Left ventricle myocardium inferior (tissue), 1 donor: ENCODE measurements at places on chromosomes 7 and 10.

DNA sequence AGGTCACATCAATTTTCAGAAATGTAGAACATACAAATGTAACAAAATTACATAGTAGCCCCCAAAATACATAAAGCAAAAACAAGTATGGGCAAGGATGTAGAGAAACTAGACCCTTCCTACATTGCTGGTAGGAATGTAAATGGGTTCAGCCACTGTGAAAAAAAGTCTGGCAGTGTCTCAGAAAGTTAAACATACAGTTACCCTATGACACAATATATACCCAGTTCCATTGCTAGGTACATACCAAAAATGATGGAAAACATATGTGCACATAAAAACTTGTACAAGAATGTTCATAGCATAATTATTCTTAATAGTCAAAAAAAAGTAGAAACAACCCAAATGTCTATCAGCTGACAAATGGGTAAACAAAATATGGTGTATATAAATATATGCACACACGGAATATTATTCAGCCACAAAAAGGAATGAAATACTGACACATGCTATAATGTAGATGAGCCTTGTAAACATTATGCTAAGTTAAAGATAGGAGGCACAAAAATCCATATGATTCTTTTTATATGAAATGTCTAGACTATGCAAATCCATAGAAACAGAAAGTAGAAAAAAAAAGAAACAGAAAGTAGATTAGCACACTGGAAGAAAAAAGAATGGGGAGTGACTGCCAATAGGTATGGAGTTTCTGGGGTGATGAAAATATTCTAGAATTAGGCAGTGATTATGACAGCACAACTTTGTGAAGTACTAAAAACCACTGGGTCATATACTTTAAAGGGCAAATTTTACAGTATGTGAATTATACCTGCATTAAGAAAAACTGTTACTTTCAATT, 13.5 kb downstream of the HERPUD2 start:
- no peak for DNase-seq

- no peak for DNase-seq
Observed at GRCh38 chr10:129871966-129872365, 92.1 kb downstream of the EBF3 start.

DNA sequence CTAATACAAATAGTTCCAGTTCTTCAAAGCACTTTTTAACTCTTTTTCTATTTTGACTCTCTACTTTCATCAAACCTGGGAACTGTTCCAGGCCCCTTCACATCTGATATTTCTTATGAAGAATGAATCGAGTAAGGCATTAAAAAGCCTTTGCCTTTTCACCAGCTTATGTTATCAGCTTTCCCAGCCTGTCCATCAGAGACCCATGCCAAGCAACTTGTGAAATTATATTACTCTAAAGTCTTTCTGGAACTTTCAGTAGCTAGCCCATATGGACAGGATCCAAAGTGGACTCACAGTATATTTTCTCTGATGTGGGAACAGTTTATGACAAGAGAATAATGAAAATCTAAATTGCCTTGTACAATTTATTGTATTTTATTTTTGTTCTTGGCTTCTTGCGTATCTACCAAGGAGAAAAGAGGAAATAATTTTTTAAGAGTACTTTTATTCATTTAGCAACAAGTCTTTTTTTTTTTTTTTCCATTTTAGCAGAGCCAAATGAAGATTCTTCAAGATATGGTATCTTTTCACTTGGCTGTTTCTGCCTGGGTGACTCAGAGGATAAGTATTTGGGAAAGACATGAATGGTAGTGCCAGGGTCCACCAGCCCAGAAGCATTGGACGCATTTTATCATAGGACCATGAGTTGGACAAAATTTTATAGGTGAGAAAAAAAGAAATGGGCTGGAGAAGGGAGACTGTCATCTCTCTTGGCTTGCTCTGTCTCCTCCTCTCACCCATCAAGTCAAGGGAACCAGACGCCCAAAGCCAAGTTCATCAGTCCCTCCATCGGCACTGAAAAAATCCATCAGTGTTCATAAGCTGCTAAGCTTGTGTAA, 195.8 kb upstream of the NEBL start:
- DNase-seq: no peak

GRCh38 chr10:114094795-114095194, 51.1 kb downstream of the ADRB1 start:
- no peak for DNase-seq

- DNase-seq: no peak
Observed at GRCh38 chr7:13288516-13288915, 601.1 kb downstream of the ARL4A start.

DNA sequence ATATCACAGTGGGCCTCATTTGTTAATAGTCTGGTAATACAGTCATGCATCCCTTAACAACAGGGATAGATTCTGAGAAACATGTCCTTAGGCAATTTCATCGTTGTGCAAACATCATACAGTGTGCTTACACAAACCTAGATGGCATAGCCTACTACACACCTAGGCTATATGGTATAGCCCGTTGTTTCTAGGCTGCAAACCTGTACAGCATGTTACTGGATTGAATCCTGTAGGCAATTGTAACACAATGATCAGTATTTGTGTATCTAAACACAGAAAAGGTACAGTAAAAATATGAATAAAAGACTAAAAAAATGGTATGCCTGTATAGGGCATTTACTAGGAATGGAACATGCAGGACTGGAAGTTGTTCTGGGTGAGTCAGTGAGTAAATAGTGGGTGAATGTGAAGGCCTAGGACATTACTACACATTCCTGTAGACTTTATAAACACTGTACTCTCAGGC, 12.0 kb upstream of the RHOBTB1 start:
- no peak for DNase-seq

DNA sequence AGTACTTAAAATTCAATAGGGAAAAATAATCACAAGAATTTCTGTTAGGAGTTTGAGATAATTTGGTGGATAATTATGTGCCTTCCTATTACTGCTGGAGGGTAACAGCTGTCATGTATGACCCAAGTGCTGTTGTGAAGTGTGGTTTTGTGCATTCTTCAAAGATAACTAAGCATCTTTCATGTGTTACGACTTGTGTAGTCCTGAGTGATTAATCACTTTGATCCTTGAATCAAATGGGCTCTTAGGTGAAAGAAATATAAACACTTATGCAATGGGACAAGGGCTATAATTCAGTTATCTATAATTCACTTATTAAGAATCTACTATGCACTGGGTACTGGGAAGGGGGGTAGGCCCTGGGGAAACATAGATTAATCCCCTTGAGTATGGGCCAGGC, 89.0 kb downstream of the CH25H start:
- no peak for DNase-seq

- DNase-seq: no peak
Observed at GRCh38 chr10:62815381-62816075, 638 bp downstream of the EGR2 start.

GRCh38 chr10:123316776-123317175, 162.6 kb downstream of the BUB3 start:
- DNase-seq: no peak

DNA sequence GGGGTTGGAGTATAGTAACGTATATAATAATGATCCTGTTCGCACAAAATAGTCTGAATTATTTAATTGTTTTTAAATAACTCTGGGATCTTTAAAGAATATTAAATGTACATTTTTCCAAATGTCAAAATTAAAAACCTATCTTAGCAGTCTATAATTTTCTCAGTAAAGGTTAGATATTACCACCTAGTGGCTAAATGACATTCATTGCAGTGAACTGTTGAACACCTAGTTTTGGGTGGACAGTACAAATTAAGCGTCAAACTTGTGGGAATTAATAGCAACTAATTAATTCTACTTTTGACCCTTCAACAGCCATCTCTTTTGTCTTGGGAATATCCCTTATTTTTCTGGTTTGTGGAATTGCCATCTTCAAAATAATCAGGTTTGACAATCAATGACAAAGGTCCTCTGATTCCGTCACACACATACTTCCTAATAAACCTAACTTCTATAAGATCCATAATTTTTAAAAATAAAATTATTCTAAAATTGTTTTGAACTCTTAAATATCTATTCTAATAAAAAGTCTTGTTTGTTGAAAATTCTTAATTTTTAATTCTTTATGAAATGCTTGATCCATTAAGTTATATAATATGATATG, 165.7 kb downstream of the SEMA3D start:
- no peak for DNase-seq

DNA sequence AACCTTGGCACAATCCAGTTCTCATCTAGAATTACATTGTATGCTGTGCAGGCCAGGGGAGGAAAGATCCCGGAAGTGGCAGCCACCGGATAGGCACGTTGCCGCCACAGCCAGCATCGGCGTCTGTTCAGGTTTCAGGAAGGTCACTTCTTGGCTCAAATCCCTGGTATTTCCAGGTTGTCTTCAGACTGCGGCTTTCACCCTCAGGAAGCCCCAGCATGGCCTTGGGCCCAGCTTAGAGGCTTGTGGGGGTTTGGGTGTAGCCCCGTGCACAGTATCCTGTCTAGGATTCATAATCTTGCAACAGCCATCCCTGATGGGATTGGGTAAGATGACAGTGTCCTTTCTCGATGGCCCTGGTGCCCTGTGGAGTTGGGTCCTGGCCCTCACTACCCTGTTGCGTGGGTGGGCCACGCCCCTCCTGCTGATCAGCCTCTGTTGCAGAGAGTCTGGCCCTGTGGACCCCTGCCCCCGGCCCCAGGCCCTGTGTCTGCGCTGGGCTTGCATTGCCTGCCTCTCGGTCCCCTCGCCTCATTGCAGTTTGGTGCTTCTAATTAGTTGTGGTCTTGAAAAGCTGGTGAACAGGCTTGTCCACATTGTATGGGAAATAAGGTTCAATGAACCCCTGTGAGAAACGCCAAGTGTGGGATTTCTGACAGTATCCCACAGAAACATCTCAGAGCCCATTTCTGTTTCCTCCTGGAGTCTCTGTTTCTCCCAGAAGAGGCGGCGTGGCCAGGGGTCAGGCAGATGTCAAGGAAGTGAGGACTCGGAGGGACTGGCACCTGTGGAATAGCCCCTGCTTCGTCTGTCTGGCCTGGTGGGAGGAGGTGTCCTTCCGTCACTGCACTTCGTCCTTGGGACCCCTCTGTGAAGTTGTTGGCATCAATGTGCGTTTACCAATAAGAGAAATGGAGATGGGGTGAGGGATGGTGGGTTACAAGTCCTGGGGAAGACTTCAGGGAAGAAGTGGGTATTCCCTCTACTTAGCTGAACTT, 77.5 kb downstream of the MGMT start:
- no peak for DNase-seq

- no peak for DNase-seq
Observed at GRCh38 chr10:36542493-36542892, 582.9 kb upstream of the ANKRD30A start.

GRCh38 chr10:17712717-17713471, 39.1 kb upstream of the TMEM236 start:
- DNase-seq: no peak

GRCh38 chr10:96334616-96335526, 23.9 kb downstream of the OPALIN start:
- DNase-seq: no peak
